Activated CD4-positive, alpha-beta T cell treated with anti-CD3 and anti-CD28 coated beads for 36 hours (primary cell): ENCODE measurements at places on chromosomes 1 and 21. TPM values are rescaled to one million over a fixed set of nuclear protein-coding genes. Genes with fewer than 3 reads are reported as not detected.

Gene RBP7
- not detected for total RNA-seq

Gene RGSL1
- not detected for total RNA-seq

Gene MAP1LC3C
- not detected for total RNA-seq

Gene AVPR1B
- not detected for total RNA-seq
